Right lobe of liver (tissue), 6 donors: ENCODE measurements at places on chromosomes 3 and 15. TPM values are rescaled to one million over a fixed set of nuclear protein-coding genes. Genes with fewer than 3 reads are reported as not detected.

HAPLN3 gene
- total RNA-seq = 0.12 TPM

ZNF662 gene
- 10.9 TPM for total RNA-seq

CPEB1 gene
- total RNA-seq = not detected

MNS1 gene
- 0.58 TPM for total RNA-seq

EEF1AKMT4 gene
- total RNA-seq = 19.4 TPM

GREM1 gene
- total RNA-seq = not detected

GOLGA6B gene
- total RNA-seq = 0.19 TPM

COL6A5 gene
- total RNA-seq = not detected

C3orf22 gene
- not detected for total RNA-seq

DNA sequence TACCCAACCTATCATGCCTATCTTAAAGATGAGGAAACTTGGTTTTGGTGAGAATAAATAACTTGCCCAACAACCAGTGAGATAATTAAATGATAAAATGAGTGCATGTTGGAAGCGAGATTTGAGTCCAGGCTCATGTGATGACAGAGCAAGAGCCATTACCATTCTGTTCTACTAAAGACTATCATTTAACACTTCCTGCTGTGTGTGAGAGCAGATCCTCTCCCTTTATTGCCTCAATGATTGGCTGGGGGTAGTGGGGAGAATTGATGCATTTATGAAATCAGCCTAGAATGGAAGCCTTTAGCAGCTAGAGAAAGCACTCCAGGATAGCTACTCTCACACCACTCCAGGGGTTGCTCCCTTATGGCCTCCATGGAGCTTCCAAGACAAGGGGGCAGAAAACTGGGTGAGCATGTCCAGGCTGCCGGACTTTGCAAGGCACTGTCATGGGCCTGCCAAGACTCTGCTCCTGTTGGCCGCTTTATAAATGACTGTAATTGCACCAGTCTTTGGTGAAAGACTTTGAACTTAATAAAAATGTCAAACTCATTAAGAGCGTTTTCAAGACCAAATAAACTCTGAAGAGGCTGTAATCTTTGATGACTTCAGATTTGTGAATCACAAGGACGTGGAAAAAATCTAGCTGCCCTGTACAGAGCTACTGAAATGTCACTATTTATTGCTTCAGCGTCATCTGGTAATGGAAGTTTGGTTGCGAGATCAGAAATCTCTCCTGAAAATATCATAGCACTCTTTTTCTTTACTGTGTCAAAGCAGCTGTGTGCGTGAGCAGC is 209.1 kb upstream of the NR2E3 start:
- no peak for DNase-seq

GRCh38 chr3:136546720-136547119 is 205.5 kb downstream of the STAG1 start:
- no peak for DNase-seq

GRCh38 chr15:38620851-38621594 is 56.4 kb upstream of the RASGRP1 start:
- DNase-seq = no peak

- no peak for DNase-seq
Observed at GRCh38 chr15:74264081-74264501, 28.0 kb downstream of the CCDC33 start.

GRCh38 chr3:182303169-182303568 is 490.1 kb upstream of the ATP11B start:
- DNase-seq = no peak

DNA sequence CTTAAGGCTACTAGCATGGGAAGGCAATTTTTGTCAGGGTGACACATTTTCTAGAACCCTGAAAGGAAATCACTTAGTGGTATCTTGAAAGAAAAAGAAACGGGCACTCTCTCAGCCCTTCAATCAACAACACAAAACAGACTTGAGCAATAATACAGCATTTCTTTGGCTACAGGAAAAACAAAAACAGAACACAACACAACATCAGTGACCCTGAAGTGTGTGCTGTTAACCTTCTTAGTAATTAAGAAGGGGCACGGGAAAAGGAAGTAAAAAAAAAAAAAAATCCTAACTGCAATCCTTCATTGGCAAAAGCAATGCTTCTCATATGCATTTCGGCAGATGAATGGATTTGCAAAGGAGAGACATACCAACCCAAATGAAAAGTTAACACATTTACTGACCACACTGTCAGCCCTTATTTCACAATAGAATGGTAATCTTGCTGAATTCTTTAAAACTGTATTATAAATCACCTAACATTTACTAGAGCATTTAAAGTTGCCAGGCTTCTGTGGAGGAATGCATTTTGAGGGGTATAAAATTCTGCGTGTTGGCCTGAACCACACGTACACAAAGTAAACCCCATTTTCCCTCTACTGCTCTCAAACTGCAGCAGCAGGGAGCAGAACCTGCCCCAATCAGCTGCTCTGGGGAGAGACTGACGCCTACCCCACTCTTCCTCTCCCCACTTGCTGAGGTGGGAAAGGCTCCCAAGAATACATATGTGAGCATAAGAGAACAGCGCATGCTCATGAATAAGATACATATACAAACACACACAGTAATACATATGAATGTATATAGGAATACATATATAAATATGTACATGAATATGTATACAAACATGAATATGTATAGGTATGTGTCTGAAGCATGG is 198.5 kb downstream of the FOXP1 start:
- DNase-seq = no peak

DNA sequence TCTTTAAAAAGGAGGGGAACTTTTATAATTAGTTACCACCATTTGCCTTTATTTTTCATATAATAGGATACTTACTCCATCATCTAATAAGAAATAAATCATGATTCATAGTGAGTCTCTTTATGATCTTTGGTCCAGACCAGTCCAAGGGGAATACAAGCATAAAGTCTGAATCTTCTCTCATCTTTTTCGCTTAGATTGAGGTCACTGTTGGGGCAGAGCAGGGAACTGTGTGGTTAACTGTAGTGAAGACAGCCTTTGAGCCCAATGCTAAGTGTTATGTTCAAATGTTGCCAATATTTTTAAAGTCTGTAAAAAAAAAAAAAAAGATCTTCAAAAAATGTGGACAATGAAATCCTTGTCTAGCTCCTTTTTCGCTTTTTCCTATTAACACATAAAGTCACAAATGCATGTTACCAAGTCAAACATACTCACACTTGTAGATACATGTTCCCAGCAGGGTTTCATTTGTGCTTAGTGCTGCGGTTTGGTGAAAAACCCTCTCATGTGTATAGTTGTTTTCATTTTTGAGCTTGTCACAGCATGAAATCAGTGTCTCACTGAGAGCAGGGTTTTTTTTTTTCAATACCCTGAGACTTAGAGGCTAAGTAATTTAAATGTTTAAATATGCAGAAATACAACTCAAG is 72.1 kb downstream of the EPHA3 start:
- DNase-seq = no peak

GRCh38 chr3:143849854-143850549 is 1.7 kb upstream of the SLC9A9 start:
- DNase-seq = no peak

DNA sequence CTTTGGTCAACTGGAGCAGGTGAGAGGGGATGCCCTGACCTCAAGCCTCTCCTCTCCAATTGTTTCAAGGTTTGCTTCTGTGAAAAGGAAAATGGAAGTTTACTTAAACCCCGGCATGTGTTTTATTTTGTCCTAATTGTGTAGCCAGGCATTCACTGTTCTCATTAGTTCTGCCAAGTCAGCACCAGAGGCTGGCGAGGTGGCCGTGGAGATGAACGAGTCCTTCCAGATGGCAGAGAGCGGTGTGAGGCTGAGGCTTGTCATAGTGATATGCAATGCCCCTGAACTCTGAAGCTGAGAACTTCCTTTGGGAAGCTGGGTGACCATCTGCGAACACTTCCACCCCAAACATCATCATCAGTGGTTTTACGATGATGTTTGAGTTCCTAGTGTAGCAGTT is 199.6 kb downstream of the TJP1 start:
- no peak for DNase-seq

- no peak for DNase-seq
Observed at GRCh38 chr3:73561494-73561893, 63.2 kb downstream of the PDZRN3 start.

DNA sequence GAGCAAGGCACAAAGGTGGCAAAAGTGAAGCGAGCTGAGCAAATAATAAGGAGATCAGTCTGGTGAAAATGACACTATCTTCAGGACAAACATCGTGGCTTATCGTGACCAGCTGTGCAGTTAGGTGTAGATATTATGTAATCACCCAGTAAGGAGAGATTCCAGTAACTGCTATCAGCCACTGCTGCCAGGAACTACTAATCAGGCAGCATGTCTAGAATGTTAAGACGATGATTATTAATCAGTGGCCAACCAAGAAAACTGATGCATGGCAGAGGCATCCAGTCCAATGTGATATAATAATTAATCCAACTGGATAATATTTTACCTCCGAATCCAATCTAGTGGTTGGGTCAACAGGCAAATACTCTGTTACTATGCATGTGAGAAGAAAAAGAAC is 252.7 kb upstream of the ZPLD1 start:
- no peak for DNase-seq

DNA sequence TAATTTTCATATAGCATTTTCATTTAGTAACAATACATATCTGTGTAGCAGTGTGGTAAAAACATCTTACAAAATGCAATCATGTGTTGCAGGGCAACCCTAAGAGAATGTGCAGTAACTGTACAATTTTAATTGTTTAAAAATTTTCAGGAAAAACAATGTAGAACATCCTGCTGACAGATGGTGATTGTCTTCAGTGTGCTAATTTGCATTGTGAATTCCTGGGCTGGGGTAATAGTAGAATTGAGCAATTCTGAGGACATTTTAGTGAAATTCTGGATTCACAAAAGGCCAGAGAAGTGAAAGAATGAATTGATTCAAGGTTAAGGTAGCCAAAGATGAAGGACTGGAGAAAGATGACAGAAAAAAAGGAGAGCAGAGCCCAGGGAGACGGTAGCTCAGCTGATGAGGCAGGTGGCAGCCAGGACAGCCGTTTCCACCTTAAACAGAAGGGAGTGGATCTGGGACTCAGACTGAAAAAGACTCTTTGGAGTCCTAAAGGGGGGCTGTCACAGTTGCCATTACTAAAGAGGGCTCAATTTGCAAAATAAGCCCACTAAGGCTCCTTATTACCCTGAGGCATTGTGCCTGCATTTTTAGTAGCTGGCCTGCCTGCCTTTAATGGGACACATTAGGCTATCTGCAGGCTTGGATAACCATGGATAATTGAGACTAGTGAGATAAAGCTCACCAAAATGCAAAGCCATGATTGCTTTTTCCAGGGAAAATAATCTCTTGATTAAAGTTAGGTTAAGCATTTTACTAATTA is 8.6 kb downstream of the MAP3K13 start:
- DNase-seq = no peak
